ENCODE measurements at places on chromosomes 3 and 15. TPM values are rescaled to one million over a fixed set of nuclear protein-coding genes. Genes with fewer than 3 reads are reported as not detected.

Gene GOLGA8R
- 2.9 TPM for total RNA-seq

Gene AADACL2
- total RNA-seq, result not detected

Gene PRR20G
- total RNA-seq, result not detected

Gene LARP6
- 4.9 TPM for total RNA-seq

Gene TMEM115
- total RNA-seq, result 79.5 TPM

Gene GRK7
- total RNA-seq, result 0.11 TPM

Gene P3H2
- 80.6 TPM for total RNA-seq

Gene NAALADL2
- 7.8 TPM for total RNA-seq

Gene HACD3
- total RNA-seq, result 125 TPM

Gene STAB1
- total RNA-seq, result 342 TPM

Gene ZBTB11
- total RNA-seq, result 10.8 TPM

Gene LCMT2
- 9.5 TPM for total RNA-seq

Gene CASR
- total RNA-seq, result not detected

Gene ISLR2
- total RNA-seq, result 0.61 TPM

Gene NR2E3
- total RNA-seq, result 0.46 TPM

Gene BFSP2
- total RNA-seq, result not detected

Gene GANC
- 22.4 TPM for total RNA-seq

Gene CADPS
- total RNA-seq, result not detected

Gene SSUH2
- 0.19 TPM for total RNA-seq

Gene AMT
- 13.2 TPM for total RNA-seq

Gene UBA3
- 58.7 TPM for total RNA-seq

Gene SAXO2
- 9.6 TPM for total RNA-seq

Gene PLOD2
- 48.6 TPM for total RNA-seq

Gene ZNF80
- total RNA-seq, result not detected

Gene ATP8B4
- 10.6 TPM for total RNA-seq

Gene TLR9
- not detected for total RNA-seq

Gene DNAH12
- total RNA-seq, result 0.83 TPM
